ENCODE measurements at places on chromosomes 1 and 21. TPM values are rescaled to one million over a fixed set of nuclear protein-coding genes. Genes with fewer than 3 reads are reported as not detected.

Gene RGS1
- total RNA-seq = 50.2 TPM

Gene DMBX1
- not detected for total RNA-seq

Gene TTLL7
- total RNA-seq = 7.0 TPM

Gene SELP
- 19.4 TPM for total RNA-seq

Gene USP24
- 49.2 TPM for total RNA-seq

Gene KPRP
- not detected for total RNA-seq

Gene FOXO6
- total RNA-seq = 1.0 TPM

DNA sequence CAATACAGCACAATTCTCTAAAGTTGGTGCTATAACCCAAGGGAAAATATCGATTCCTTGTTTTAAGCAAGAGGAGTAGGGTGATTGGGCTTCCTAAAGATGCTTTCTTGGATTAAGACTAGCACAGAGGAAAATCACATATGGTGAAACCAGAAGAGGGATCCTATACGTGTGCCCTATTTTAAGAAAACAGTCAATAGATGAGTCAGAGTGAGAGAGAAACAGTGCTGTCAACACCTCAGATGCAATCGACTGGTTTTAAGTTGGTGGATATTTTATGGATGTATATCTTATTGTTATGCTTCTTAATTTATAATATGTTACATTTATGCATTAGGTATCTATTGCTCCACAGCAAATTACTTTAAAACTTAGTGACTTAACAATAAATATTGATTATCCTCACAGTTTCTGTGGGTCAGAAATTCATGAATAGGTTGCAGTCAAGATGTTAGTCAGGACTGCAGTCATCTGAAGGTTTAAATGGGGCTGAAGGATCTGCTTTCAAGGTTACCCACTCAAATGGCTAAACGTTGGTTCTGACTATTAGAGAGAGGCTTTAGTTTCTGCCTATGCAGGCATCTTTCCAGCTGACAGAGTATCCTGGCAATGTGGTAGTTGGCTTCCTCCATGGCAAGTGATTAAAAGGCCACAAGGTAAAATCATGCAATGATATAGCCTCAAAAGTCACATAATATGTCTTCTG, 61.6 kb upstream of the DEPDC1 start:
- no peaks in the 10 kb centered on the region for H3K27me3 ChIP-seq
- no peaks in the 10 kb centered on the region for H3K4me1 ChIP-seq
- H3K27ac ChIP-seq = no peak overlapping the region
- no peak overlapping the region for H3K4me3 ChIP-seq

- H3K27me3 ChIP-seq = no peaks in the 10 kb centered on the region
- H3K36me3 ChIP-seq = peaks cover 2% of the 10 kb centered on the region
- H3K4me1 ChIP-seq = no peaks in the 10 kb centered on the region
- H3K4me3 ChIP-seq = no peak overlapping the region
- H3K27ac ChIP-seq = no peak overlapping the region
- no peak for DNase-seq
These were observed 32.1 kb downstream of the FAM151A start for GRCh38 chr1:54591127-54591756.

- H3K27ac ChIP-seq = no peak overlapping the region
- no peaks in the 10 kb centered on the region for H3K4me1 ChIP-seq
- no peak for DNase-seq
- no peak overlapping the region for H3K4me3 ChIP-seq
- no peaks in the 10 kb centered on the region for H3K27me3 ChIP-seq
These were observed 69.7 kb upstream of the ADAM30 start for GRCh38 chr1:119966020-119966419.

DNA sequence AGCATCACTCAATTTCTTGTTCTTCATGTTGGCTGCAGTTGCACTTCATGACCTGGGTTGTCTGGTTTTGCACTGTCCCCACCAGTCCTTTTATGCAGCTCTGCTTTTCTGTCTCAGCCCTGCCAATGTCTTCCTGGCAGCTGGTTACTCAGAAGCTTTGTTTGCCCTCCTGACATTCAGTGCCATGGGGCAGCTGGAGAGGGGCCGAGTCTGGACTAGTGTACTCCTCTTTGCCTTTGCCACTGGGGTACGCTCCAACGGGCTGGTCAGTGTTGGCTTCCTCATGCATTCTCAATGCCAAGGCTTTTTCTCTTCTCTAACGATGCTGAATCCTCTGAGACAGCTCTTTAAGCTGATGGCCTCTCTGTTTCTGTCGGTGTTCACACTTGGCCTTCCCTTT, 6.6 kb downstream of the PIGV start:
- no peak for DNase-seq
- no peak overlapping the region for H3K27ac ChIP-seq
- H3K27me3 ChIP-seq = no peaks in the 10 kb centered on the region
- H3K4me1 ChIP-seq = peaks cover under 1% of the 10 kb centered on the region

GRCh38 chr1:228098323-228098931, 4.7 kb downstream of the C1orf35 start:
- H3K4me1 ChIP-seq = no peaks in the 10 kb centered on the region
- no peaks in the 10 kb centered on the region for H3K27me3 ChIP-seq
- no peak for DNase-seq
- H3K4me3 ChIP-seq = no peak overlapping the region

DNA sequence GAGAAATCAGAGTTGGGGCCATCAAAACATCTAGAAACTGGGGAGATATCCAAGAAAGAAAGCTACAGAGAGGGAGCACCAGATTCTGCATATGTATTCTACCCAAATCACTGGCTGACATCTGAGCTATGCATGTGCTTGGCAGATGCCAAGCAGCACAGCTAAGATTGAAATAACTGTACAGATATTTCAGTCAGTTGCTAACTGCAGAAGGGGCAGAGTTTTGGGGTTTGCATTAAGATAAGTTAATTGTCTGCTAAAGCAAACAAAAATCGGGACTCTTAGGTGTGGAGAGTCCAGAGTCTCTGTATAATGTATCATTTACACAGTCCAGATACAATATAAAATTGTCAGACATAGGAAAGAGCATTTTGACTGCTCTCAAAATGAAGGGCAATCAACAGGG, 437.1 kb downstream of the PTBP2 start:
- no peaks in the 10 kb centered on the region for H3K27me3 ChIP-seq
- no peak overlapping the region for H3K4me3 ChIP-seq
- no peak for DNase-seq
- no peak overlapping the region for H3K27ac ChIP-seq
- no peaks in the 10 kb centered on the region for H3K4me1 ChIP-seq

- no peaks in the 10 kb centered on the region for H3K4me1 ChIP-seq
- H3K27ac ChIP-seq = no peak overlapping the region
- H3K36me3 ChIP-seq = no peaks in the 10 kb centered on the region
- no peak for DNase-seq
- no peaks in the 10 kb centered on the region for H3K27me3 ChIP-seq
- no peak overlapping the region for H3K4me3 ChIP-seq
These were observed 1.3 kb upstream of the FASLG start for GRCh38 chr1:172657586-172657985.

- no peak for DNase-seq
- no peak overlapping the region for H3K27ac ChIP-seq
- H3K36me3 ChIP-seq = no peaks in the 10 kb centered on the region
- H3K27me3 ChIP-seq = no peaks in the 10 kb centered on the region
- no peaks in the 10 kb centered on the region for H3K4me1 ChIP-seq
These were observed 26.3 kb upstream of the IL20 start for GRCh38 chr1:206839006-206839560.

DNA sequence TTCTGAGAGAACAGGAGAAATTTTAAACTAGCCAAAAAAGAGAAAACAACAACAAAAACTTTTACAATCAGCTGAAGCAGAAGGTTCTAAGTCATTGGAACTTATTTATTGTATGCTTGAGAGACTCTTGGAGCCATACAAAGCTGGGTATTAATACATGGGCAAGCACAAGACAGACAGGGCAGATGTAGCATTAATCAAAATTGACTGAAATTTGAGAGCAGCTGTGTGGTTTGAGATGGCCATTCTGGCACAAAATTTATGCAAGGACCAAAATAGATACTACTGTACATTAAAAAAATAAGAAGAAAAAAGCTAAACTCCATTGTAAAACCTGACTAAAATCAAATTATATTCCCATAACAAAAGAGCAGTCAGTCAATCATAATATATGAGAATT, 892.5 kb downstream of the PLA2G4A start:
- H3K36me3 ChIP-seq = no peaks in the 10 kb centered on the region
- no peak for DNase-seq
- no peak overlapping the region for H3K4me3 ChIP-seq
- H3K27me3 ChIP-seq = no peaks in the 10 kb centered on the region
- no peaks in the 10 kb centered on the region for H3K4me1 ChIP-seq

DNA sequence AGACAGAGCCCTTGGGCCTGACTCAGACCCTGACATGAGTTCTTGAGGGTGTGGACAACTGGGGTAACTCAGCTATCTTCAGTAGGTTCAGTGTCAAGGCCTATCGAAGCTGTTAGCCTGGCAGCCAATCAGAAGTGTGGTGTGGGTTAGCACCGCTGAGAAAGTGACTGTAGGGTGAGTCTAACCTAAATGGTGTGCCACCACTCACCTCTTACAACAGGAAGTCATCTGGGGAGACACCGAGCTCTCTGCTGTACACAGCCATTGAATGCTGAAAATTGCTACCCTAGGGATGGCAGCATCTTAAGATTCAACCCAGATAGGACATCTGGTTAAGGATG, 44.6 kb downstream of the RASSF5 start:
- no peaks in the 10 kb centered on the region for H3K4me1 ChIP-seq
- H3K36me3 ChIP-seq = no peaks in the 10 kb centered on the region
- no peak overlapping the region for H3K27ac ChIP-seq
- DNase-seq = no peak
- no peaks in the 10 kb centered on the region for H3K27me3 ChIP-seq

DNA sequence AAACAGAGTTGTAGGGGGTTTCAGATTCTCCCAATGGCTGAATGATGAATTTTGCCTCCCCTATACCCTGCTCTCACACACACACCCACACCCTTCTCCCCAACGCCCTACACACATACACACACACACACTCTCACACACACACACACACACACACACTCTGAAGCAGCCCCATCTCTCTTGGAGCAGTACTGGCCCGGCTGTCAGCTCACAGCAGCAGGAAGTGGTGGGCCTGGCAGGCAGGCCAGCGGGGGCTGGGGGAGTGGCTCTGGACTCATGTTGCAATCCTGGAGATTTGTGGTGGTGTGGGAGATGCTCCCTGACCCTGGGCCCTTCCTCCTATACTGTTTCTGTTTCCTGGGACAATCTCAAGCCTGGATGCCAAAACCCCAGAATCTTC, 2.2 kb downstream of the IKBKE start:
- H3K27ac ChIP-seq = no peak overlapping the region
- H3K4me3 ChIP-seq = no peak overlapping the region
- H3K4me1 ChIP-seq = no peaks in the 10 kb centered on the region
- no peaks in the 10 kb centered on the region for H3K27me3 ChIP-seq

DNA sequence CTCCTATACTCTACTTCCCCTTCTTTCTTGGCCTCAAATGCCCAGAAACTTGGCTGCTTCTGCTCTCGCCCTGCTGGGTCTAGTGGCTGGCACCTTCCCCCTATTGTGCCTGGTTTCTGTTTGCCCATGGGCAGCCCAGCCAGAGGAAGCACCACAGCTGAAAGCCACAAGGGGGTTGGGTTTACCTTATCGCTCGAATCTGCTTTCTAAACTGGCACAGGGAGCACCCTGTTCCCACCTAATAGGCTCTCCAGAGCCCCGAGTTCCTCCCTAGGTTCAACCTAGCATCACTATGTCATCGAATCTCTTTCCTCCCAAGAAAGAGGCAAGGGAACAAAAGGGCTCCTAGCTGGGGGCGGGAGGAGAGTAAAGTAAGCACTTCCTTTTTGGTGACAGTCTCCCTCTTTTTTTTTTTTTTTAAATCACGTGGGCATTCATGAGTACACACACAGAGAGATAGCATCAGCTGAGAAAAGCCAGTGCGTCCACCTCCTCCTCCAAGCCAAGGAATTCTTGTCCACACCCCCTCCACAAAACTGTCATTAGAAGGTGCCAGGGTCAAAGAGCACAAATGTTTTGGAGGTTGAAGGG, 72.8 kb downstream of the PLEKHA6 start:
- H3K27ac ChIP-seq = peak overlapping the region; percentile 72
- no peak for DNase-seq
- peaks cover 22% of the 10 kb centered on the region for H3K4me1 ChIP-seq
- H3K4me3 ChIP-seq = peak overlapping the region; percentile 58

DNA sequence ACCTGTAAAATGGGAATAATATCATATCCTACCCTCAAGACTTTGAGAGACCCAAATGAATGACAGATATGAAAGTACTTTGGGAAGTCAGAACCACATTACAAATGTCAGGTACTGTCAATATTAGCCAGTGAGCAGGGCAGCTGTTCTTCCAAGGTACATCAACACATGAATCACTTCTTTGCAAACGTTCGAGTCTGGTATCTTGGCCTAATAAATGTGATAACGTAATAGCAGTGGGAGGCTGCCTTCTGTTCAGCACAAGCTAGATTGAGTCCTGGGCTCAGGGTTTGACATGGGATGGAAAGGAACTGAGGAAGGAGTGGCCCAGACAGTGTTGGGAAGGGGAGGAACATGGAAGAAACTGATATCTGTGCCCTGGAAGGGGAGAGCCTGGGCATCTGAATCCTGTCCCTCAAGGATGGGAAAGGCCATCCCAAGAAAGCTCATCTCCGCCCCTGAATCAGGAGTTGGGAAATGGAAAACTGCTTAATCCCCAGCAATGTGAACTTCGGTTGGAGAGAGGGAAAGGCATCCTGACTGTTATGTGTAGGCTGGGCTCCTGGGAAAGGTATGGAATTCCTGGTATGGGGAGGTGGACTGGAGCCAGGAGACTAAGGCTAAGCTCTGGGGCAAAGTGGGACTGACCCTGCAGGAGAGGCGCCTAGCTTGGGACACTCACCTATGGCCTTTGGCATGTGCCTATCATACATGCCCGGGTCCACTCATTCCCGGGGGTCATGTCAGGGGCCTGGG, 14.3 kb downstream of the KCNC4 start:
- H3K4me3 ChIP-seq = no peak overlapping the region
- H3K27ac ChIP-seq = no peak overlapping the region
- H3K27me3 ChIP-seq = no peaks in the 10 kb centered on the region
- H3K36me3 ChIP-seq = peaks cover 5% of the 10 kb centered on the region
- no peaks in the 10 kb centered on the region for H3K4me1 ChIP-seq

- no peak overlapping the region for H3K27ac ChIP-seq
- no peaks in the 10 kb centered on the region for H3K4me1 ChIP-seq
- H3K36me3 ChIP-seq = no peaks in the 10 kb centered on the region
- no peaks in the 10 kb centered on the region for H3K27me3 ChIP-seq
- no peak overlapping the region for H3K4me3 ChIP-seq
- DNase-seq = no peak
These were observed 127.5 kb upstream of the C1orf174 start for GRCh38 chr1:4027492-4028138.

DNA sequence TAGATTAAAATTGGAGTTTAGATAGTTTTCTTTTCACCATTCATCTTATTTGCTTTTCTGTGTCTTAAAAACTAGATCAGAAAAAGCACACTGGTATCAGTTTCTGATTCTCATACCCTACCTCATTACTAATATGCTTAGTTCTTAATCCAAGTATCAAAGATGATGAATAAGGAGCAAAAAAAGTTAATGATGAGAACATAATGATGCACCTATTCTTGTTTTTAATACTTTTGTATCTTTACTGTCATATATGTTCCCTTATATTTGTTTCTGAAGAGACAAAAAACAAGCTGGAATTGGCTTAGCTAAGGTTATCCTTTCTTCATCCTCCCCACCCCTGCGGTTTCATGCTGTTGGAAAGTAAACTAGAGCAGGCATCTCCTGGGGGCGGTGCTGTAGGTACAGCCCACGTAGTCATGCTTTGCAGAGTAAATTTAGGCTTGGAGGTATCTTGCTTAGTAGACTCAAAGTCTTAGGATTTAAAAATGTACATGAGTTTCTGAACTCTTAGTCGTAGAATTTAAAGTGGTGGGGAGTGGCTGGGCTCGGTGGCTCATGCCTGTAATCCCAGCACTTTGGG, 16.4 kb downstream of the CNIH4 start:
- no peak for DNase-seq
- H3K27ac ChIP-seq = no peak overlapping the region
- H3K4me1 ChIP-seq = no peaks in the 10 kb centered on the region
- peaks cover 54% of the 10 kb centered on the region for H3K36me3 ChIP-seq
- H3K4me3 ChIP-seq = no peak overlapping the region
